ENCODE measurements at places on chromosomes 7 and 10.

DNA sequence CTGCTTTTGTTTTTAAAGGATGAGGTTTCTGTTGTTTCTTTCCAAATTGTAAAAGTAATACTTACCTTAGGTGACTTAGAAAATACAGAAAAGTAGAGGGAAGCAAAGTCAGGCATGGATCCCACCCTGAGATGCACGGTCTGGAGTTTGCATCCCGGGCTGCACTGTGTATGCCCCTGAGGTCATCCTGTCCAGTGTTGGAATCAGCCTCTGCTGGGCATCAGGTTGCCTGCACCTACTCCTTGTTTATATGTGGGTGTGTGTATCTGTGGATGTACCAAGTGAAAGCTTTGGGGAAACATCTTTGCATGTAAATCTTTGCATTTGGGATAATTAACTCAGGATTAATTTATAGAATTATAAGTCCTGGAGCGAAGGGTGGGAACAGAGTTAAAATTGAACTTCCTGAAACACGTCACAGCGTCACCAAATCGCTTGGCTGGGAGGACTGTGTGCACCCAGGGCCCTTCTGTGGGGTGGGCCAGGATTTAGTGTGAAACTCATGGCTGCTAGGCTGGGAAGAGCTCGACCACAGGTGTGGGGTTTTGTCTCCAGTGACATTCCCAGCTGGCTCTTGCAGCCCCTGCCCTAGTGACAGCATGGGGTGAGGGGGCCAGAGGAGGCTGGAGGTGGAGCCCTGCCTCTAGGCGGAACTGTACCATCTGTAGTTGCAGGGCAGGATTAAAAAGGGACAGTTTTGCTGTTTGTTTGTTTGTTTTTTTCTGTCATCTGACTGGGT lies 27.9 kb downstream of the GTF2IRD1 start:
- no peak for DNase-seq

DNA sequence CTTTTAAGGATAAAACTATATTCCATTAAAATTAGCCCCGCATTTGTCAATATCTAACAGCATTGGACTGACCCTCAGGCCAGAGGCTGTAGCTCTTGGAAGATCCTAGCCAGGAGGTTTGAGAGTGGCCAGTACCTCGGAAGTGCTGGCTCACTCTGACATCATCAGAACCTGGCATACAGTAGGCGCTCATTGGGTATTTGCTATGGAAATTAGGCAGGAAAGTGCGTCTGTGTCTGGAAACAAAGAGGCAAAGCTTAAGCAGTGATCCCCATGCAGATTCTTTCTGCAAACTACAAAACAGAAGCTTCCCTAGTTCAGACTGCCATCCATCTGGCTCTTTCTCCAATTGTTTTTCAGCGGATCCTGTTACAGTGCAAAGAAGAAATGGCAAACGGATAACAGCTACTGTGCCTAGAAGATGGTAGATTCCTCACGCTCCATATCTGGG lies 1.7 kb upstream of the PRKCQ start:
- DNase-seq: no peak

- no peak for DNase-seq
Observed at GRCh38 chr10:131642966-131643365, 257.8 kb upstream of the PPP2R2D start.

- DNase-seq: no peak
Observed at GRCh38 chr10:36283827-36284226, 641.7 kb upstream of the FZD8 start.

GRCh38 chr10:26437637-26438461 lies at the start of gene APBB1IP:
Gene APBB1IP (plus strand): TSS chr10:26438341. CDS start chr10:26492327, 53,986 bp downstream.
- peak; percentile 49 for DNase-seq

DNA sequence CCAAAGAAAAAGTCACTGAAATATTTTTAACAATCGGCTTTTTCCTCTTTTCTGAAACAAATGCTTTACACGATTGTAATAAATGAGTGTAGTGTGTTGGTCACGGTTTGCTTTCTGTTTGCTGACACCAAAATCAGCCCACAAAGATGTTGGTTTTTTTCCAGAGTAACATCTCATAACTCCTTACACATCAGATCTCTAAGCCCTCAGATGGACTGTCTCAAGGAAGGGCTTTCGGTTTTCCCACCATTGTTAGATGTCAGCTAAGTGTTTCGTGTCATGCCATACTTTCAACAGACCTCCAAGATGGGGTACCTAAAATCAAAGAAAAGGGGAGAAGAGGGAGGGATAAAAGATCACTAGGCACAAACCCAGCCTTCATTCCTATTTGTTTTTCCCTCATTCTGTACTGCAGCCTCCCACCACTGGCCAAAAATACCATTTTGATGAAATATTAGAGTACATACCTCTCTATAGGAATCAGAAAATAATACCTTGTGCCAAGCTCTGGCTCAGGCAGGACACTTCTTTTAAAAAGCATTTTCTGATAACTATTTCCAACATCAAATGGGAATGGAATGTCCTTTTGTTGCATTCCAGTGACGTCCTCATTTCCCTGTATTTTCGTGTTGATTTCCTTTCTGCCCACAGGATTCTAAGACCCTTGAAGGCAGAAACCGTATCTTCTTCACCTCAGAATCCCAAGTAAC lies 159.1 kb downstream of the DGKI start:
- no peak for DNase-seq

DNA sequence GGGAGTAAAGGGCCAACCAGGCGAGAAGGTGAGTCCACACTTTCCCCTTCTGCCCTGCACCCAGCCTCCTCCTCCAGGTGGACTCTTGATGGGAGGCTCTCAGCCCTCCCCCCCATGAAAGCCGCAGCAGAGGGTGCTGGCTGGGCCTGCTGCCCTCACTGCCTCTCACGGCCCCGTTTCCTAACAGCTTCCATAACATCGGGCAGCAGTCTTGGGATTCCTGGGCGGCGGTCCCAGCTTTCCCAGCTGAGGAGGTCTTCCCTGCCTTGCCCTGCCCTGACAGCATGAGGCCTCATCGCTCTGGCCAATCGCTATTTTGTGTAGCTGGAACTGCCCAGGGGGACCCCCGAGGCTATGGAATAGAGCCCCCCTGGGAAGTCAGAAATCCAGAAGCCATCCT lies 76.3 kb downstream of the COL13A1 start:
- no peak for DNase-seq

GRCh38 chr10:23100331-23101030 lies 5.1 kb downstream of the MSRB2 start:
- no peak for DNase-seq

GRCh38 chr10:89185658-89186057 lies 21.5 kb downstream of the CH25H start:
- DNase-seq: no peak

DNA sequence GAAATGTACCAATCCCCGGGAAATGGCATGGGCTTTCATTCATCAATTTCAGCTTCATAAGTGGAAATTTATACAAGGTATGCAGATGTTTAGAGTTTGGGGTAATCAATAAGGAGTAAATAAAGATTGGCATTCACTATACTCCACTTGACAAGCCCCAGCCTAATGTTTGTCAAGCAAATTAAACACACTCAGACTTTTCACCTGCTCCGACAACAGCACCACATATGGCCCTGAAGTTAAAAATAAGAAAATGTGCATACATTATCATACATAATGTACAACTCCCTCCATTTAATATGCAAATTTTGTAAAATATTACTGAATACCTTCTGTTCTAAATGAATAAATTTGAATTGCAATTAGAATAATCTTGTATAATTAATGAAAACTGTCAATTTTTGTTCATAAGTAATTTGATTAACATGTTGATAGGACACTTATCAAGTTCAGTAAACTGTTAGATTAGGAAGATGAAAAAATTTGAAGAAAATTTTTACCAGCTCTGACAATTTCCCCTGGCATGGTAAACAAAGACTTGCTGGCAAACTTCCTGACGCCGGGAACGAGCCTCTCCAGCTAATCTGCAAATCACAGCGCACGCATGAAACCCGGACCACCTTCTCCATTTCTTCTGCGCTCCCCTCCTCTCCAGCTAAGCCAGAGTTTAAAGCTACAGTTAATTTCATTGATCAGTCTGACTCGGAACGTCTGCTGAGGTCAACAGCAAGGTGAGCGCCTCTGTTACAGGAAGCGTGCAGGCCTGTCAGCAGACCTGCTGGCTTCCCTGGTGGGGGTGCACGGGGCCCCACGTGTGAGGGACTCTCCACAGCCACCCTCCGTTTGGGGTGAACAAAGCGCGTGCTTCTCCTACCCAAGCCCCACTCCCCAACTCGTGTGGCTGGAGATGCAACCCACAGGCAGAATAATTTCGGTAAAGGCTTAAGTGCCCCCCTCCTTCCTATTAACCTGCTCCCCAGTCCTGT lies 70.7 kb downstream of the EBF3 start:
- DNase-seq: no peak

- no peak for DNase-seq
Observed at GRCh38 chr7:108313086-108313485, 143.2 kb downstream of the NRCAM start.

DNA sequence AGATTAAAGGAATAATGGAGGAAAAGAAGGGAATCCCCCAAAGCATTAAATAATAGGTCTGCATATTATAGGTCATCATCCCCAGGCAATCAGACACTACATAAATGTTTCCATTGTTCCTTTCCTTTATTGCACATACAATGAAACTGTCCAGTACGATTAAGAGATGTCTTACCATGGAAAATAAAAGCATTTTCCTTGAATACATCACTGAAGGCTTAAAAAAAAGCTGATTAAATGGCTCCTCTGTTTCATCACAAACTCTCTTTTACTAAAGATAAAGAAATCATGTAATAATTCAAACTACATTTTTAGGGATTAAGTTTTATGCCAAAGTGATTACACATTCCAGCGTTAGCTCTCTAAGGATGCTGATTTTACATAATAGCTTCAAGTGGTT lies 316.0 kb downstream of the AGMO start:
- no peak for DNase-seq

DNA sequence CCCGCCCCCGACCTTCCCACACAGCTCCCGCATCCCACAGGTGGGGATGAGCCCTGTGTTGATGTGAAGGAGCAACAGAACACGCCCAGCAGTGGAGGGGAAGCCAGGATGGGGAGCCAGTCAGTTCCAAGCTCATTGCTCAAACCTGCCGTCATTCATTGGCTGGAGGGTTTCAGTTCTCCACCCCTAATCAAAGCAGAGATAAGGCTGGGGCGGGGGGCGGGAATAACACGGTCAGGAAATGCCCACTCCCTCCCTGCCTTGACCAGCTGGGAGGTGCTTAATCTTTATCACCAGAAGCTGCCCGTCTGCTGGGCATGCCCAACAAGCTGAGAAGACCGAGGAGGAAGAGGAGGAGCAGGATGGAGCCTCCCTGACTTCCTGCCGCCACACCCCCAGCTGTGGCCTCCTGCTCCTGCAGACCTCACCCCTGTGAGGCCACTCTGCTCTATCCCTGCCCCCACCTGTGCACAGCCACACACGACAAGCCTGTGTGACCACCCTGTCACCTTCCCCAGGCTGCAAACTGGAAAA lies 265.1 kb downstream of the ZEB1 start:
- DNase-seq: no peak

DNA sequence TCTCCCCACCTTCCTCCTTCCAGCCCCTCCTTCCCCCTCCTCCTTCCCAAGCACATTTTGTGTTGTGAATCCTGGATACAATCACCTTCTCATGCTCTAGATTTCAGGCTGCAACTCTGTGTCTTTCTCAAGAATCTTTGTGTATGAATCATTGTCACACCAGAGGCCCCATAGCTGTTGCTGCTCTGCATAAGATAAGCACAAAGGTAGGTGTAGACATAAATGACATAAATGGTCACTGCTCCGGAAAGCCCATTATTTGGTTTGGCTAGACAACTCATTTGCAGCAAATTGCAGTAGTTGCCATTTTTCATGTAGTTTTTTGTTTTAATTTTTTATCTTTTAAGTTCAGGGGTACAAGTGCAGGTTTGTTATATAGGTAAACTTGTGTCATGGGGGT lies 216.3 kb upstream of the NRP1 start:
- no peak for DNase-seq

DNA sequence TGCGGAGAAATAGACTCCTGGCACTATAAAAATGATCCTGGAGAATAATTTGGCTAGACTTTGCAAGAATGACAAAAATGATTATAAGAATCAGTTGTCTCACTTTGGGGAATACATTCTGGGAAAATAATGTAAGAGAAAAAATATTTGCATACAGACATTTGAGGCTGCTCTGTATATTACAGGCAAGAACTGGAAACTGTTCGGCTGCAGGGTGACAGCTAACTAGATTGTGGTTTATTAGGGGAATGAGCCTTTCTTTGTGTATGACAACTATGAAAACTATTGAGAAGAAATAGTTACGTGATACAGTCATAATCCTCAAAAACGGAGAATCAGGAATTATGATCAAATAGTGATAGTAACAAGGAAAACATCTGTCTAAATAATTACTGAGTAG lies 8.6 kb downstream of the TRIM56 start:
- DNase-seq: no peak

- no peak for DNase-seq
Observed at GRCh38 chr7:121244120-121244870, 84.5 kb upstream of the WNT16 start.

GRCh38 chr7:24660546-24660945 lies 87.3 kb downstream of the PALS2 start:
- no peak for DNase-seq

GRCh38 chr7:73341877-73342276 lies 13.9 kb downstream of the FKBP6 start:
- DNase-seq: no peak

- no peak for DNase-seq
Observed at GRCh38 chr10:82535457-82535856, 660.5 kb downstream of the NRG3 start.

DNA sequence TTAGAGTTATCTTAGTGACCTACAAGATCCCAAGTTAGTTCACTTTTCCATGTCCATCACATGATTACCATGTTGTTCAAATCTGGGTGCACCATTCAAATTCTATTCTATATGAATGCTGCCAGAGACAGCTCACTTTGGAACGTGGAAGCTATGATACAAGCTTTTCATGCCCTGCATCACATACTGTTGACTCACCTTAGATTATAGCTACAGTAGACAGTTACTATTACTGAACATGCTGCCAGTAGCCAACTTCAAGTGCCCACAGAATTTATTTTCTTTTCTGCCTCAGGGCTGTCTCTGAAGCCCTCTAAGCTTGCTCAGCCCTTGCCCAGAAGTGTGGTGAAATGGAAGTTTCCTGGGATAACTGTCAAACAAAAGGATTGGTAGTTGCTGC lies 231.1 kb downstream of the GPR158 start:
- DNase-seq: no peak

DNA sequence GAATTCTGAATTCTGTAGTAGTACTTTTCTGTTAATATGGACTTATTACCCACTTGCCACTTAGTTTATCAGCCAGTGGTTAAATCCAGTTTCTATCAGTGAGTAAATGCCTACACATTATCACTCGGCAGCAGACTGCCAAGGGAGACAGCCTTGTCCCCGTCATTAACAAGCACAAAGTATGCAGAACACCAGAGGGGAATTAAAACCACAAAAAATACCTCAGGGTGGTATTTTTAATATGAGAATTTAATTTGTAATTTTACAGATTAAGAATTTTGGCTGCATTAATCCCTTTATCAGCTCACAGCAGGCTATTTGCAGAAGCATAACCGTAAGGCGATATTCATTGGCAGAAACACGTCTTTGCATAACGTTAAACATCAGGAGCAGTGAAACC lies 150.0 kb upstream of the FZD1 start:
- DNase-seq: no peak

Measured in activated T-cell treated with anti-CD3 and anti-CD28 coated beads for 48 hours (primary cell).